Stimulated activated CD4-positive, alpha-beta T cell treated with anti-CD3 and anti-CD28 coated beads, Interleukin-1b, Interleukin-23, amount 100 ng/mL, for 24 hours (primary cell): ENCODE measurements at places on chromosomes 5 and 9.

DNA sequence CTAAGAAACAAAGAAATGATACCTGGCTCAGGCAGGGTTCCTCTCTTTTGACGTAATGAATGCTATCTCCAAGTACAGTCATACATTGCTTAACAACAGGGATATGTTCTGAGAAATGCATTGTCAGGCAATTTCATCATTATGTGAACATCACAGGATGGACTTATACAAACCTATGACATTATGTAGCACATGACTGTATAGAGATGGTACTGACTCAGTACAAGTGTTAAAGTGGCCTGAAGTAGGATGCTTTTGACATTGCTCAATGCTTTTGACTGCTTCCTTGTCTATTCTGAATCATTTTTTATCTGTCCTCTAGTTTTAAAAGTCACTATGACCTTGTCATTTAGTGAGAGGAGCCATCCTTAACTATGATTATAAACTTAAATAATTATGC lies 147.6 kb downstream of the NR2F1-AS1 start:
- DNase-seq, result no peak

GRCh38 chr5:180201051-180201987 lies 7.7 kb downstream of the RASGEF1C start:
- DNase-seq, result no peak

GRCh38 chr5:126182971-126183695 lies 240.1 kb upstream of the GRAMD2B start:
- DNase-seq, result no peak

DNA sequence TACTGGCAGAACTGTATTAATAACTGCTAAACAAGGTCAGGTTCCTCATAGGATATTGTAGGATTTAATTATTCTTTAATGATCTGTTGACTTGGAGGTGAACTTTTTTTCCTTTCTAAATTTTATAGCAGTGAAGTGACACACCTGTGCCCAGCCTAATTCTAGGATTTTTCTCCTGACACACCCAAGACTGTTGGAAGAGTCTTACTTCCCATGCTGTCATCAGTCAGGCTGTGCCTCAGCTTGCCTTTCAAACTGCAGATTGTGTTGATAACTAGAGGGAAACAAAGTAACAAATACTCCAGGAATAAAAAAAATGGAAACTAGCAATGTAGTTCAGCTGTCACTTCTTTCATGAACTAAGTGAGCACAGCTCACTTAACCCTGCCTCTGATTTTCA lies 22.0 kb downstream of the OTULIN start:
- no peak for DNase-seq

DNA sequence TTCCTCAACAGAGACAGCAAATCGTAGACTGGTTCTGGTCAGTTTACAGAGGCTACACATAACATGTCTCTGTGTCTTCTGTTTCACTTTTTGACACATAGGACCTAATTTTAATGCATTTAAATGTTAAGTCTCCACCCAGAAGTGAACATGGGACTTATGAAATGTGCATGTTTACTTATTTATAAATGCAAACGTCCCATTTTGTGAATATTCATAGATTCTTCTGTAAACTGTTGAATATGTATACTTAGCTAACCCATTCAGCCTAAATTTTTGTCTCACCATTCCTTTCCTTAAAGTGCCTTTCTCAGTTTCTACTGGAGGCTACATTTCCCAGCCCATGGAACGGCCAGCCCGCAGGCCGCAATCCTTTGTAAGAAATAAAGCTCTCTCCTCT lies 137.2 kb downstream of the PLCXD3 start:
- no peak for DNase-seq

DNA sequence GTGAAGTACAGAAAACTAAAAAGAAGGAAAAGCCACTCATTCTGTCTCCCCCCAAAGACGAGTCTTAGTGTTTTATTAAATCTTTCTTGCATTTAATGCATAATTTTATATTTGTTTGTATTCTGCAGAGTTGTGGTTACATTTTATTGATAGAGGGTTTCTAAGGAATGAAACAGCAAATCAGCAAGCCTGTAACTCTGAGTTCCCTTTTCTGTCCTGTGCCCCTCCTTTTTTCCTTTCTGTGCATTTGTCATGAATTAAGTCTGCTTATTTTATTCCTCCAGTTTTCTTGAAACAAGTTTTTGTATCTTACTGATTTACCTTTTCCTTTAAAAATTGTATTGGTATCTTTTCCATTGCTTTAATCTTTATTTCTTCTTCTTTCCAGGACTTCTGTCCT lies 132.8 kb downstream of the MUSK start:
- no peak for DNase-seq

- DNase-seq, result no peak
Observed at GRCh38 chr9:25864509-25864908, 186.3 kb upstream of the TUSC1 start.

- no peak for DNase-seq
Observed at GRCh38 chr5:113969901-113970300, 392.0 kb upstream of the KCNN2 start.

DNA sequence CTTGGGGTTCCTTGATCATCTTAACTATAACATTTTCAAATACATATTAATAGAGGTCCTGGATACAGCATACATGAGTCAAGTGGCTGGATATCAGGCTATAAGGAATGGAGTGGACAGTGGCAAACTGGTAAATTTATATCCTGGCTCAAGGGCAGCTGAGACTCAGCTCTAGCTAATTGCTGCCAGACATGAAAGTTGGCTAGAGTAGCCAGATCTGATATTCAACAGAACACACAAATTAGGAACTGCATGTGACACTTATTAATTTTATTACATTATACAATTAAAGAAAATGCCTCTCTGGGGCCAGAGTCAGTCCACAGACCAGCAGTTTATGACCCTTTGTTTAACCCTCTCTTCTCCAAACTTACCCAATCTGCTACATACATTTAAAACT lies 206.5 kb downstream of the KCTD16 start:
- DNase-seq, result no peak

- no peak for DNase-seq
Observed at GRCh38 chr5:3252235-3252634, 343.4 kb upstream of the IRX1 start.

- DNase-seq, result no peak
Observed at GRCh38 chr9:134301387-134302129, 24.7 kb upstream of the RXRA start.

DNA sequence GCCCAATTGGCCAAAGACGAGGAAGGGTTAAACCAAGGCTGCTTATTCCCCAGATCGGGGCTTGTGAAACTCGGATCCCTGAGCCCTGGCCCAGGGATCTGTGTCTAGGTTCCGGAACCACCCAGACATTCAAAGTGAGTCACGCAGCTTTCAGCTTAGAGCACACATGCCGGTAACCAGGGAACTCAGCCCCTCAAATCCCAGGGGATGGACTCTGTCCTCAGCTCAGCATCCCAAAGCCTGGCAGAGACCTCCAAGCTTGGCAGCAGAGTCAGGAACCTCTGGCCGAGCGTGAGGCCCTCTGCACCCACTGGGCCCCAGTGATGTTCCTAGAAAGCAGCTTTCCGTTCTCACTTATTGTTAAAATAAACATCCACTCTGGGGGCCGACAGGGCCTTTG lies 5.1 kb downstream of the PNPLA7 start:
- no peak for DNase-seq

GRCh38 chr5:112975721-112976431 lies 722 bp upstream of the DCP2 start:
- DNase-seq, result no peak

- no peak for DNase-seq
Observed at GRCh38 chr5:90506221-90506620, 23.2 kb downstream of the LYSMD3 start.

- no peak for DNase-seq
Observed at GRCh38 chr5:131996210-131997025, 15.0 kb downstream of the ACSL6 start.

DNA sequence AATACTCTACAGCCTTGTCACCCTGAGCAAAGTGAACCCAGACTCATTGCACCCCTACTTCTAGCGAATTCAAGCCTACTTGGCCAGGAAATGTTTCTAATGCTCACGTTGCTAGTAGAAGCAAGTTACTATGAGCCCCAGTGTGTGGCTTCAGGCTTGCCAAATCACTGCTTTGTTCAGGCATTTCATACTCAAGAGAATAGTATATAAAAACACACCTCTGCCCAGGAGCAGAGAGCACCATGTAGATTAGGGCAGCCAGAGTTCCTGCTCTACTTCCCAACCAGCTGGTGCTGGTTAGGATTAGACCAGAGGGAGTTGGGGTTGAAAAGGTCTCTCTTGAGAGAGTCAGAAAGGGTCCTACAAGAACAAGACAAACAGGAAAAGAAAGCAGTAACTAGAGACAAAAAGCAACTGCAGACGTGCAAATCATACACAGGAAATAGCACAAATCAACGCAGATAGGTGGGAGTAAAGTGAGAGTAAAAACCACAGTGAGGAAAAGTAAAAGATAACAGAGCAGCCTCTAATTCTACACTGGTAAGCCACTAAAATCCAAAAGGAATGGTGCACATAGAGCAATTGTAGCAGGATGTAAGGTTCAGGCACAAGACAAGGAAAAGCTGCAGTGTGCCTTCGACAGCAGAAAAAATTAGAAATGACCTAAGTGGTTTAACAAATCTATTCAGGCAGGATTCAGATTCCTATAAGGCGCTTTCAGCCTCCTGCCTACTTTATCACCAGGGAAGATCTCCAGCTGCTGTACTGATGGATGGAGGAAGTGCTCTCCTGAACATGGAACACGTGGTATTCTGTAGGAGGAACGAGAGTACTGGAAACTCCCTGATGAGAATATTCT lies 49.6 kb upstream of the KIF2A start:
- no peak for DNase-seq

DNA sequence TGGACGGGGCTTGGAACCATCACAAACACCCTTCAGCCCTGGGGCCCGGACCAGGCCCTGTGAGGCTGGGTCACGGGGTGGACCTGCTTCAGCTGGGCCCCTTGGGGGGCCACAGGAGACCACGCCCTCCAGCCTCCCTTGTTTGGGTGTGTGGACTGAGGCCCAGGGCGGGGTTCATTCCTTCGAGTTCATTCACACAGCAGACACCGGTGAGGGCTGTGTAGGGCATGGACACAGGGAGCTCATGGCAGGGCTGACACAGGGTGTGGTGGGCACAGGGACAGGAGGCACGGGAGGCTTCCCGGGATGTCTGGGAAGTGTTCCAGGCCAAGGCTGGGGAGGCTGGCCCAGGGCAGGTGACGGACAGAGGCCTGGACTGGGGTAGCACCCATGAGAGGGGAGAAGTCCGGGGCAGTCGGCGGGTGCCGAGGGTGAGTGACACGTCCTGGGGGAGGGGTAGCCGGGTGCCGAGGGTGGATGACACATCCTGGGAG lies 8.9 kb downstream of the DNLZ start:
- no peak for DNase-seq

- no peak for DNase-seq
Observed at GRCh38 chr9:109652112-109652511, 127.9 kb upstream of the PALM2AKAP2 start.

DNA sequence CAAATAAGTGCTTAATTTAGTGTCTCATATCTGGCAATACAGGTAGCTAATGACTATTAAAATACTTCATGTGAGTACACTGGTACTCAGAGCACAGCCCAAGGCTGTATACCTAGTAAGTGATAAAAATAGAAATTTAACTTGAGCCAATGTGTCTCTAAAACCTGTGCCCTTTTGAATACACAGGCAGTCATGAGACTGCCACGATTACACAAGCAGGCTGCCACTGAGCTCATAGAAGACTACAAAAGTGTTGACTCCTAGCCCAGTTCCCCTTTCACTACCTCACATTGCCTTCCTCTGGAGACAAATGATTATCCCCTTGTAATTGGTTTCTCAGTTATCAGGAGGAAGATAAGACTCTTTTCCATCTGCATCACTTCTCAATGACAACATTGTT lies 66.3 kb upstream of the PAPPA start:
- DNase-seq, result no peak

DNA sequence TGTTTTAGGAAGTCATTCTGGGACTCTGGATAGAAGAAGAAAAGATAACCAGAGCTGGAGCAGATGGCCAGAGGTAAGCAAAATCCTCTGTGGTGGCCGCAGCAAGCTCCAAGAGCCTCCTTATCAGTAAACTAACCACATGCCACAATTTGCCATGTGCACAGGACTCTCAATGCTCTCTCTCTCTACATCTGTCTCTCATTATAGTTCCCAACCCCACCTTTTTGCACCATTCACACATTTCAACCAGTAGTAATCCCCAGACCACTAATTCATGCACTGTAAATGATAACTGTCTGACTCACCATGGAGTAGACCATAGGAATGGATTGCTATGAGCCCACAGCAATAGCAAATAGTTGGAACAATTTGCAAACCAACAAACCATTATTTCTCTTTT lies 526.1 kb downstream of the TLR4 start:
- DNase-seq, result no peak

- no peak for DNase-seq
Observed at GRCh38 chr5:87535706-87536105, 123.0 kb upstream of the CCNH start.

GRCh38 chr9:95459851-95460517 lies 56.8 kb downstream of the PTCH1 start:
- DNase-seq, result no peak

DNA sequence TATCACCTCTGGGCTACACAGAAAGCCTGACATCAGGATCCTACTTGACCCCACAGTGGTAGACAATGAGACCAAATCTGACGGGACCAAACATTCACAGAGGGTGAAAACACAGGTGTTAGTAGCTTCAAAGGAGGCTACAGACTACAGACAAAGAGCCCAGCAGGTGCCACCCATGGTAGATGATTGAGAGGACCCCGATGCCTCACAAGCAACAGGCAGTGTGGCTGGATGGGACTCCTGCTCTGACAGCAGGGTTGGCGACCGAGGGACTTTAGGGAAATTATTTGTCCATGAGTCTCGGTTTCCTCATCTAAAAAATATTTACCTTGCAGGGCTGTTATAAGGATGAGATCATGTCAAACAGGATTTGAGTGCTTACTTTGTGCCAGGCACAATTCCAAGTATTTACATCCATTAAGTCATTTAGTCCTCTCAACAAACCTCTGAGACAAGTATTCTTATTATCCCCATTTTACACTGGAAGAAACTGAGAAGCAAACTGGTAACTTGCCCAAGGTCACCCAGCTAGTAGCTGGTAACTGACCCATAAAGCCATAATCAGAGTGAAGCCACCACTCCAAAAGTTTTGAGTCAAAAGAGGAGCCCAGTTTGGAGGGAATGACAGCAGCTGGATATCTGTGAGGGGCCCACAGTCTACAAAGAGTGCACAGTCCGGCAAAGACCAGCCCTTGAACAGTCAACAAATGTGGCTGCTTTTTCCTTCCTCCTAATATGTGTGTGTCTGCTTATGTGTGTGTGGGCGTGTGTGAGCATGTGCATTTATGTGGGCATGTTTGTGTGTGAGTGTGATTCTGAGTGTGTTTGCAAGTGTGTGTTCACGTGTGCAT lies 502.0 kb downstream of the BNC2 start:
- DNase-seq, result no peak
